ENCODE measurements at places on chromosomes 6 and 20.

DNA sequence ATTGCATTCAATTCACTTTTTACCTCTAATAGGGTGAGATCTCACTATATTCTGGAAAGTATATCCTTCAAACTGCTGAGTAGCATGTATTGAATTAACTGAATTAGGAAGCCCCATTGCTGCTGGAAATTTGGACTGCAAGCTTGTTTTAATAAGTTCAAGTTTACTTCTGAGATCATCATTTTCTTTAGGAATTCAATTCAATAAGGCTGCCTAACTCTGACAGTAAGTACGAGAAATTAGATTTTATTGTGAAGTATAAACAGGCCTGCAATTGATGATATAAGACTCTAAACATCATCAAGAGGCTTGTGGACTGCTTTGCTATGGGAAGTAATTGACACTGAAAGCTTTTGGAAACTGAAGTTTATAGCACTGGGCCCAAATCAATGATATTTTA lies 44.4 kb downstream of the OGFRL1 start:
- no peak for DNase-seq

DNA sequence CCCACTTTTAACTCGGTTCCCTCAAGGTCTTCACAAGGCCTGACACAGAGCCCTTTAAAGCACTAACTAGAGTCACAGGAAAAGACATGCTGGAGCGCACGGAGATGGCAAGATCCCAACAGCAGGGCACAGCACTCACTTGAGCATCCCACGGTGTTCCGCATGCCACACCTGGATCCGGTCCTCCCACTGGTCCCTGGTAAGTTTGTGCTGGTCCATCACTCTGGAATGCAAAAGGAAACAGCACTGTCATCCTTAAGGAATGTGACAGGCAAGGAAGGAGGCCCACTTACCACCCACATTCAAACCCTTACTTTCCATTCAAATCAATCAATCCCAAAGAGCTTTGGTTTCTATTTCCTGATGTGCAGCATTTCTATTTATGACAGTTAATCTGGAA lies 34.7 kb downstream of the EZR start:
- DNase-seq = no peak

GRCh38 chr6:25016014-25016720 lies 80.4 kb upstream of the RIPOR2 start:
- no peak for DNase-seq

DNA sequence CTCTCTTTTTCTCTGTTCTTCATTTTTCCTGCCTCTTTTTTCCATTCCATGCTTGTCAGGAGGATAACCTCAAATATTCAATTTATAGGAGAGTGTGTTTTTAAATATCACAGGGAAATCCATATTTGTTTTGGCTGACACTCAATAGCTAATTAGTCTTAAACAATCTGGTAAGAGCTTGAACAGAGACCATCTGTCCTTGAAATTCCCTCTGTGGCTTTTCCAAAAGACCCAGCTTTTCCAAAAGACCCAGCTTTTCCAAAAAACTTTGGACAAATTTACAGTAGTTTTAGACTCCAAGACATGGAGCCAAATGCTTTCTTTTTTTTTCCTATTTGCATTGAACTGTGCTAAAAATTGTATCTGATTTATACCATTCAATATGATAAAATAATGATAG lies 127.4 kb upstream of the FAM83B start:
- no peak for DNase-seq

GRCh38 chr6:166087246-166087645 lies 80.4 kb downstream of the TBXT start:
- DNase-seq = no peak

DNA sequence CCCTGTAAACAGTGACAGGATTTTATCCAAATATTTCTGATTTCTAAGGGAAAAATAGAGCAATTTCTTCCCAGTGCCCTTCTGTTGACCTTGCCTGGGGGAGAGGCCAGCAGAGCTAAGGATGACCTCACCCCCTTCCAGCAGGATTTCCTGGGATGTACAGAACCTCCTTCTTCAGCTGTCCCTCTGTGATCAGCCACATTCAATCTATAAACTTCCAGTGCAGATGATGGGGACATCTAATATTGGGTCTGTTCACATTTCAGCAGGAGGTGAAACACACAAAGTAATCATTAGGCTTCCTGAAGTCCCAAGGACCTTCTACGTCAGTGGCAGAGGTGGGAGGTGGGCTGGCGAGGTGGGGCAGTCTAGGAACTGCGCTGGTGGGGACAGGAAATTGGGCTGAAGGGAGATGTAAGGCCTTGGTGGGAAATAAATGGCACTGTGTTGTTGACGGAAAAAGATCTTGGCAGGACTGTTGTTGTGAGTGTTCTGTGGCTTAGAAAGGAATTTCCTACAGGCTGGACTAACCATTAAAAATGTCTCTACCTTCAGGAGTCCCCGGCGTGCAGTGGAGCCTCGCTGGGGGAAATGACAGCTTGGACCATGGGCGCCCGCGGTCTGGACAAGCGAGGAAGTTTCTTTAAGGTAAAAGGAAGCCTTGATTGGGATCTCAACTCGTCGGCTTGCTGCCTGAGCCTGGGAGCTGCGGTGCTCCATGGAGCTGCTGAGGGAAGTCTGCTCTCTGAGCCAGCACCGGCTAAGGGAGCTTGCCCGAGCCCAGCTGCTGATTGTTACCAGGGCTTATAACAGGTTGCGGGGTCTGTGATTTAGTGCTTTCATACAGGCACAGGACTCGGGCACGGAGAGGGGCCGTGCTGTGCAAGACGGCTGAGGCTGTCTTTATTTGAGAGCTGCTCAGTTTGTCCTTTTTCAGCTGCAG lies 127.9 kb upstream of the NAA20 start:
- DNase-seq = no peak

GRCh38 chr6:27016689-27017088 lies 230.8 kb upstream of the PRSS16 start:
- no peak for DNase-seq

DNA sequence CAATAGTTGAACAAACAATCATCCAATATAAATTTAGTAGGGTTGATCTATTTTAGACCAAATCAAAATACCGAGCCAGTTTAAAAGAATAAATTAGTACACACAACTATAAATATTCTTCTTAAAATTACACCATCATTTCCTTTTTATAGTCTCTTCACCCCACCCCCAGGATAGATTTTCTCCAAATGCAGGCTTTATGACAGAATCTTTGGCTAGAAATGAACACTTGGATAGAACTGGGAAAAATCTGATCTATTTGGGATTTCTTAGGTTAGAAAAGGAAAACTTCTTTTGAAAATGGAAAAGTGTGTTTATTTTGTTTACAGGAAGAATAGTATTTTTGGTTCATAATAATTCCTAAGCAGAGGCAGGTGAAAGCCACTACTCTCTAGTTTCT lies 74.6 kb downstream of the HMGN3 start:
- no peak for DNase-seq

DNA sequence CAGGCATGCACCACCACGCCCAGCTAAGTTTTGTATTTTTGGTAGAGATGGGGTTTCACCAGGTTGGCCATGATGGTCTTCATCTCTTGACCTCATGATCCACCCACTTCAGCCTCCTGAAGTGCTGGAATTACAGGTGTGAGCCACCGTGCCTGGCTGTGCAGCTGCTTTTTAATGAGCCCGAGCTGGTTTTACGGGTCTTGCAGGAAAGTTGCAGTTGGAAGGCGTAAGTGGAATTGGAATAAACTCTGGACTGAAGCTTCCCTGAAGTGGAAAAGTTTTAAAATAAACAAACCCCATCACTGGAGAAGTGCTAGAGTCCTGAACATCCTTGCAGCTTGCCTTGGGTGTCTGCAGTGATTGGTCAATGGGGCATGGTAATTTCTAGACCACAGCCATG lies 40.4 kb downstream of the KIF25 start:
- DNase-seq = no peak

DNA sequence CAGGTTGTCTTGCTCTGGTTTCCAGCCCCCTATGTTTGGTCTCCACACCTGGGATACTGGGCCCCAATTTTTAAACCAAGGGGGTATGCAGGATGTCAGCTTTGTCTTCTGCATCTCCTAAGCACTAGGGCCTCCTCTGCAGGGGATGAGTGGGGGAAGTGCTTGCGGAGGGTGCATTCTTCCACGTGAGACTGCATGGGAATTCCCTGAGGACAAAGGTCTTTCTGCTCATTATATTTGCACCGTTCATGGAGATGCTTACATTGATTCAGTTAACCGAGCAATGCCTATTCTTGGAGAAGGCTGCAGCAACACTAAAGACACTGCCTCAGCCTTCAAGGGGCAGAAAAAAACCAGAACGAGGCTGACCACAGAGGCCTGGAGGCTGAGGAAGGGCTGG lies 45.4 kb downstream of the RAB44 start:
- no peak for DNase-seq

DNA sequence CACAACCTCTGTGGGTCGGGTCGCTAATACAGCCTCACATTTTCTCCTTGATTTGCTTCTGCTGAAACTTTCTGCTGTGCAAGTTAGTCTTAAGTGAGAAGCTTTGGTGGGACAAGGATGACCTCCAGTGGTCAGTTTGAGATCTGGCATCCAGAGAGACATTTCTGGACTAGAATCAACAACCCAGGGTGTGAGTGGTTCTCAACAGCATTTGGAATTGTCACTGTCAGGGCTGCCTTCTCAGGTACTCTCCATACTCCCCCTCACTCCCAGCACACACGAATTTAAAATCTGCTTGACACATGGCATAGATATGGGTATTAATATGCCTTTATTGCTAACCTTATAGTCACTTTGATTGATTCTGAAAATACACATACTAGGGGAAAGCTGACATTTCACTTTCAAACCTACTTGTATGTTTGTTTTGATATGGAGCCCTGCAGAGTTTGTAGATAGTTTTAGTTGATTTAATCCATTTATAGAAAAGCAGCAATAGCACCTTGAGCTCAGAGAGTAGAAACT lies 13.2 kb downstream of the OTOR start:
- no peak for DNase-seq

GRCh38 chr20:50484271-50484976 lies 25.8 kb upstream of the PTPN1 start:
- no peak for DNase-seq

GRCh38 chr6:82525775-82526495 lies 162.3 kb downstream of the TPBG start:
- DNase-seq = no peak

Data from stimulated activated CD8-positive, alpha-beta memory T cell treated with anti-CD3 and anti-CD28 coated beads, Interleukin-2, amount 100 ng/mL, for 48 hours (primary cell).